A172 (cell line): ENCODE measurements at places on chromosomes 2 and 18.

GRCh38 chr2:182924306-182924705, 57.9 kb upstream of the FRZB start:
- no peak for DNase-seq

GRCh38 chr2:146978577-146979555, 866.0 kb upstream of the ACVR2A start:
- DNase-seq, result peak; percentile 6

DNA sequence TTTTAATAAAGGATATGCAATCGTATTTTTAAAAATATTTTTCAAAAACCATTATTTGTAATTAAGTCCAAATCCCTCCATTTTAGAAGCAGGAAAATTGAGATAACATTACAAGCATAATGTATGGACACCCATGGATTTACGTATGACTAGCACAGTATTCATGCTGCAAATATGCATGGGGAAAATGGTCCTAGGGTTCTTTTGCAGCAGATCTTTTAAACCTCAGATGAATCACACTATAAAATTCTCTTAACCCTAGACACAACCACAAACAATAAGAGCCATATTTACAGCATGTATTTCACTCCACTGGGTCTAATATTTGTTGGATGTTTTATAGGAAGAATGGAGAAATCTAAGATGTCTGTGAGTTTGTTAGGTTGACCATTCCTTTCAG, 453.4 kb downstream of the TGIF1 start:
- DNase-seq, result peak; percentile 41

GRCh38 chr18:77148289-77148688, 15.7 kb upstream of the MBP start:
- DNase-seq, result no peak

DNA sequence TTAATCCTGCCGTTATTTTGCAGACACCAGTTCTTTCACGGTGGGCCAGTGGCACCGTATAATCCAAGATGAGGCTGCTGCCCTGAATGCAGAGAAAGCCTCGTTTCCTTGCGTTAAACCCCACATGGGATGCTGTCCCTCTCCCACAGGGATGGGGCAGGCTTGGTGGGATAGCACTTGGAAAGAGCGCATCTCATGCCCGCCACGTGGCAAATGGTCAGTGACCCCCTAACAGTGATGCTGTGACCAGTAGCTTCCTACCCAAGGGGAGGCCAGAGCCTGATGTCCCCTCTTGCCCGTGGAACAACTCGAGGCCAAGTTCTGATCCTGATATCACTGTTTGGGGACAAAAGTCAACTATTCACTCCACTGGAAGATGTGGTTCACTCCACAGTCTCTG, 73.3 kb downstream of the RHOB start:
- no peak for DNase-seq

DNA sequence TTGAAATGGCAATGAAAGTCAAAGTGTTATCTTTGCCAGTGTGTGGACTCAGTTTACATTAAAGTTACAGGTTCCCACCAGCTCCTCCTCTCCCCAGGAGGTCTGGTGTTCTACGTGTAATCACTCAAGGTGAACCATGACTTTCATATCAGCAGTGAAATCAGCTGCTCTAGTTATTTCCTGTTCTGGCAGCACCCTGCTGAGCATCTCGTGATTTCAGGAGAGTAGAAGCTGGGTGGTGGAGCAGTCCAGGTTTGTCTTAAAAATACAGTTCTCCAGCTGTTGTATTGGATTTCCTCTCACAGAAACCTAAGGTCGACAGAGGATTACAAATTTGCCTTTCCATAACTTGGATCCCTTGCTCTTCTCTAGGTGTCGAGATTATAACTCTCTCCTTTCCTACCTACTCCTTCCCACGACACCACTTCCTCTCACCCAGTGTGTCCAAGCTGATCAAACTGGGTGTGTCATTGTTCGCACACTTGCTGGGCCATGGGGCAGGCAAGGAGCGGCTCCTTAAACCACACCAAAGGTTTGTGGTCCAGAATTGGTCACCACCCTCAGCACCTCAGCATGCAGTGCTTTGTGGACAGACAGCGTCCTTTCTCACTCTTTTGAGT, 13.0 kb upstream of the ARHGAP25 start:
- DNase-seq, result peak; percentile 81

DNA sequence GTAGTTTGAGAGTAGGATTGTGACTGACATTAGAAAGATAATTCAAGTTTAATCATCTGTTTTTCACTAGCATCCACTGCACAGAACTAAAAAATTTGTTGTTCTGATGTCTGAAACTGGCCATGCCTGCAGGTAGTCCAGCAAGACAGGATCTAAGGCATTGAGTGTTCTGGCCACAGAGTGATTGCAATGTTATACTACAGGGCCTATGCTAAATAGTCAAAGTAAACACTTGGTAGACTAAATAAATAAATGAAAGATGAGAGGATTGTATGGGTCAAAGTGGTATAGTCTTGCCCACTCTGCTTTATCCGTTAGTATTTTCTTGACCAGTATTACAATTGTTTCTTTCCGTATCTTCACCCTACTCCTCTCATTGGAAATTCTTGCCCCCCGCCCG, 27.6 kb upstream of the FANCL start:
- DNase-seq, result no peak

- DNase-seq, result no peak
Measured at GRCh38 chr18:49013291-49013691, 62.5 kb upstream of the SMAD7 start.

- no peak for DNase-seq
Measured at GRCh38 chr2:240319855-240320203, 115.6 kb upstream of the GPC1 start.

GRCh38 chr2:220377482-220378155, 750.2 kb downstream of the SLC4A3 start:
- no peak for DNase-seq

- DNase-seq, result no peak
Measured at GRCh38 chr2:32271063-32271462, 6.4 kb upstream of the NLRC4 start.

- no peak for DNase-seq
Measured at GRCh38 chr18:38750751-38751150, 1185.2 kb upstream of the CELF4 start.

GRCh38 chr18:58847383-58848071, 17.1 kb upstream of the ZNF532 start:
- no peak for DNase-seq

DNA sequence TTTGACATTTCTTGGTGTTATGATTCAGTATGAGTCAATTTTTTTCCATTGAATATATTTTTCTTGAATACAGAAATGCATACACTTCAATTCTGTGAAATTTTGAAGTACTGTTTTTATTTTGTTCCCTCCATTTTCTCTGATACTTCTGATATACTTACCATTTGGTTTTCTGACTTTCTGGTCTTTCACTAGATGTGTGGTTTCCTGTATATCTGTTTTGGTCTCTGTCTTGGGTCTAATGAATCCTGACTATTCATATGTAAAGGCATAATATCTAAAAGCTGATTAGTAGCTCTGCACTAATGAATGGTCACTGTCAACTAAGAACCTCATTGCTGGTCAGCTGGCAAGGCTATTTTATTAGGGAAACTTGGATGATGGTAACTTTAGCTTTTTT, 345.6 kb downstream of the GRB14 start:
- no peak for DNase-seq
